ENCODE measurements at places on chromosomes 7 and 10. TPM values are rescaled to one million over a fixed set of nuclear protein-coding genes. Genes with fewer than 3 reads are reported as not detected.

DNA sequence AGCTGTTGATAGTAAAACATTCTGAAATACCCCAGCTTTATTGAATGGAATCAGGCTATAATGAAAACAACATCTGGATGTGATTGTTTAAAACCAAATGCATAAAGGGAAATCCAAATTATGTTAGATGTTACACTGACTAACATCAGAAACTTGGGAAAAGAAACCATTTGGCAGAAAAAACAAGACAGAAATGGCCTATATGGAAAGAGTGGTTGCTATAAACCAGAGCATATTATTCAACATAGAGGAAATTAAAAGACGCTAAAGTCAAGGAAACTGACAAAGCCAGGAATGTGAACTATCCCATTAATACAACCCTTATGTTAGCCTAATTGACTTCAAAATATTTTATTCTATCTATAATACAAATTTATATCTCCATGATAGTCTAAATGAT lies 53.0 kb upstream of the CABCOCO1 start:
- no peak for DNase-seq

The TRIP6 gene
- total RNA-seq = 11.7 TPM

The UCMA gene
- not detected for total RNA-seq

The UCN3 gene
- not detected for total RNA-seq
